ENCODE measurements at places on chromosomes 1 and 21.

DNA sequence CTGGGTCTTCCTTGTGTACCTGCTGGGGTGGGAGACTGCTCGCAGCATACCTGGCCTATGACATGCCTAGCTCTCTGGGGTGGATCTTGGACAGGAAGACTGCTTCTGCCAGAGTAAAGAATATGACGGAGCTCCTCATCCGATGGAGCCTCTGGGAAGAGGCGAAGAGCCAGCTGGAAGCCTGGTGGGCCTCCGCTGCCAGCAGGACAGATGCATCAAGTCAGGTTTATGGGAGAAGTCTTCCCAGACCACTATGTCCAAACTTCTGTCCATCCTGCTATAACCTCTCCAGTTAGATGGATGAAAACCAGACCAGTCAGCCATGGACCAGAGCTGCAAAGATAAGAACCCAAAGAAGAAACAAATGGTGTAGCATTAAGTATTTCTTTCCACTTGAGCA is 27.7 kb upstream of the NGF start:
- no peak for DNase-seq

- DNase-seq: no peak
These were observed 28.1 kb downstream of the ARHGEF10L start for GRCh38 chr1:17567582-17567981.

DNA sequence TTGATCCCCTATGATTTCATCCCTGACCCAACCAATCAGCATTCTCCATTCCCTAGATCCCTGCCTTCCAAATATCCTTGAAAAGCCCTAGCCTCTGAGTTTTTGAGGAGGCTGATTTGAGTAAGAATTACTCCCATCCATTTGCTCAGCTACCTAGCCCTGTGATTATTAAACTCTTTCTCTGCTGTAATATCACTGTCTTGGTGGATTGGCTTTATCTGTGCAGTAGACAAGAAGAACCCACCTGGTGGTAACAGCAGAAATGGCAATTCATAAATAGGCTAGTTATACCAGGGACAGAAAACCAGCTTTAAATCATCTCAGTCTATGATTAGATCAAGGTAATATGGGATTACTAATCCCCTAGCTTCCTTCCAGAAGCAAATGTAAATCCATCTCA is 13.0 kb downstream of the IL20 start:
- no peak for DNase-seq

- no peak for DNase-seq
These were observed 184.4 kb upstream of the GALNT2 start for GRCh38 chr1:229882621-229883020.

DNA sequence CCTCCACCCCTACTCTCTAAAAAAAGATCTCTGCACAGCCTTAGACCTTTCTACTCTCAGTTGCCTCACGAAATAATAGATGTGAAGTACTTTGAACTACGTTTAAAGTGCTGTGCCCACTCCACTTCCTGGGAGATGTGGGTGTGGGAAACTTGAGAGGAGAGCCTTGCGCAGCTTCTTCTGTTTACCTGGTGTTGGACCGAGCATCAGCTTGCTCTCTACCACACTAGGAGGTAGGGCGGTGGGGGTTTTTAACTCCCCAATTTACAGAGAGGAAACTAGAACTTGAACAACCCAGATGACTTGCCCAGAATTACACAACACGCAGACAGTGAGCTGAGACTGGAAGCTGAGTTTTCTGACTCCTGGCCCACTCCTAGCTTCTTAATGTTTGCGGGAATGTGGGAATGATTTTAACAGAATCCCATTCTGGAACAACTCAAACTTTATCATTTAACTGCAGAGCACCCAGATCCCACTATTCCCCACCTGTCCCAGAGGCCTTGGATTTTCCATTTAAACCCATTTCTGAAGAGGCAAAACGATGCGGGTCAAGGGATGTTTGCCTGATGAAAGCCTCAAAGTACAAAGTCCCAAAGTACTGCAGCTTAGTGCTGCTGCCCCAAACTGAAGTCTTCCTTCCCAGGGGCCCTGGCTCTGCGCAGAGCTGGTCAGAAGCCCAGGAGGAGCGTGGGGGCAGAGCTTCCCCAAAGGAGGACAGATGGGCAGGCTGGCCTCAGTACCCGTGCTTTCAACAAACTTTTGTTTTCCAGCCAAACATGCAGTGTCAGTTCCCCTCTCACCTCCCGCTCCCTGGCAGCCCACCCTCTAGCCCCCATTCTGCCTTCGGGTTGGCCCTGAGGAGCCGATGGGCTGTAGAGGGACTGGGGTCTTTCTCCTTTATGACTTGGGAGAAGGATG is 19.0 kb downstream of the BTG2 start:
- DNase-seq: peak; percentile 73

- no peak for DNase-seq
These were observed 36.6 kb downstream of the WNT3A start for GRCh38 chr1:228043281-228043848.

GRCh38 chr1:2523191-2523890 is 3.1 kb downstream of the PANK4 start:
- DNase-seq: no peak

DNA sequence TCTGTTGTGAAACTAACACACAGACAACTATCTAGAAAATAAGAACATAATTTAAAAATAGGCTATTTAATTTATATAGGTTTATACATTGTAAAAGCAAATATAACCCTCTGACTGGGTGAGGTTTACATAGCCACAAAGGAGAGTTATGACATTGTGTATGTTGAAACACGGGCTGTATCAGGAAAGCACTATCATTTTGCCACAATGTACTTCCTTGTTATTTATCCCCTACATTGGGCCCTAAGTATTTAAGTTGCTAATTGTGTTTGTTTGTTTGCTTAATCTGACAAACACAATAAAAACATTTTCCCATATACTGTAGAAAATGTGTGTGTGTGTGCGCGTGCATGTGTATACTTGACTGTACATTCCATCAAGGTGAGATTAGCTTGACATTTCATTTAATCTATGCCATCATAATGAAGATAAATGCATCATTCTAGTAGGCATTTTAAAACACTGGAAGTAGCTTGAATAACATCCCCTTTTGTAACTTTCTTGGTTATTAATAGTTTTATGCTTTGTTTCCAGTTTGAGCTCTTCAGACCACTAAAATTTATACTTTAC is 72.1 kb downstream of the RGS13 start:
- DNase-seq: no peak

GRCh38 chr1:100969327-100969726 is 56.3 kb downstream of the DPH5 start:
- no peak for DNase-seq
